ENCODE measurements at places on chromosomes 7 and 10. TPM values are rescaled to one million over a fixed set of nuclear protein-coding genes. Genes with fewer than 3 reads are reported as not detected.

- no peaks in the 10 kb centered on the region for H3K36me3 ChIP-seq
- DNase-seq = peak; percentile 54
- peaks cover 12% of the 10 kb centered on the region for H3K4me1 ChIP-seq
- no peaks in the 10 kb centered on the region for H3K27me3 ChIP-seq
- H3K4me3 ChIP-seq = no peak overlapping the region
Measured at GRCh38 chr10:62614389-62615157, 189.9 kb upstream of the ADO start.

GRCh38 chr7:122046402-122046801 is 97.6 kb downstream of the AASS start:
- DNase-seq = no peak
- H3K4me1 ChIP-seq = no peaks in the 10 kb centered on the region
- no peak overlapping the region for H3K27ac ChIP-seq
- H3K27me3 ChIP-seq = no peaks in the 10 kb centered on the region
- no peaks in the 10 kb centered on the region for H3K36me3 ChIP-seq

- no peaks in the 10 kb centered on the region for H3K36me3 ChIP-seq
- no peaks in the 10 kb centered on the region for H3K4me1 ChIP-seq
- peaks cover 3% of the 10 kb centered on the region for H3K27me3 ChIP-seq
- no peak overlapping the region for H3K4me3 ChIP-seq
- no peak overlapping the region for H3K27ac ChIP-seq
Measured at GRCh38 chr7:143205560-143206293, 16.1 kb upstream of the TAS2R40 start.

GRCh38 chr10:114714281-114714741 is 56.2 kb upstream of the ABLIM1 start:
- H3K4me3 ChIP-seq = no peak overlapping the region
- H3K4me1 ChIP-seq = peaks cover 14% of the 10 kb centered on the region
- no peaks in the 10 kb centered on the region for H3K36me3 ChIP-seq
- DNase-seq = peak; percentile 98

Gene CNOT4
- 7.0 TPM for polyA plus RNA-seq

Gene HIPK2
- polyA plus RNA-seq = 27.1 TPM

DNA sequence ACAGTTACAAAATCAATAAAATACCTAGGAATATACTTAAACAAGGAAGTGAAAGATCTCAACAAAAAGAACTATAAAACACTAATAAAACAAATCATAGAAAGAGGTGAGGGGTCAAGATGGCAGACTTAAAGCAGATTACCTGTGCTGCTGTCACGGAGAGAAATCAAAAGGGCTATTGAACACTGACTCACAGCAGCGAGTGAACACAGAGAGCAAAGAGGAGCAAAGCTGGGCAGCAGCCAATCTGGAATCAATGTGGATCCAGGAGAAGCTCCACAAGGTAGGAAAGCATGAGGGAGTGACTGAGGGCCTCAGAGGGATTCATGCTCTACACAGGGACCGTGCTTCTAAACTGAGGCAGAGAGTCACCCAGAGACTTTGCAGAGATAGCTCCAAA is 562.0 kb upstream of the SEMA3D start:
- DNase-seq = no peak
- H3K4me1 ChIP-seq = no peaks in the 10 kb centered on the region
- H3K36me3 ChIP-seq = no peaks in the 10 kb centered on the region
- no peak overlapping the region for H3K4me3 ChIP-seq
- H3K27me3 ChIP-seq = no peaks in the 10 kb centered on the region
- no peak overlapping the region for H3K27ac ChIP-seq

Gene ANKRD30A
- not detected for polyA plus RNA-seq

Measured in IMR-90 (cell line).